ENCODE measurements at places on chromosomes 1 and 21.

DNA sequence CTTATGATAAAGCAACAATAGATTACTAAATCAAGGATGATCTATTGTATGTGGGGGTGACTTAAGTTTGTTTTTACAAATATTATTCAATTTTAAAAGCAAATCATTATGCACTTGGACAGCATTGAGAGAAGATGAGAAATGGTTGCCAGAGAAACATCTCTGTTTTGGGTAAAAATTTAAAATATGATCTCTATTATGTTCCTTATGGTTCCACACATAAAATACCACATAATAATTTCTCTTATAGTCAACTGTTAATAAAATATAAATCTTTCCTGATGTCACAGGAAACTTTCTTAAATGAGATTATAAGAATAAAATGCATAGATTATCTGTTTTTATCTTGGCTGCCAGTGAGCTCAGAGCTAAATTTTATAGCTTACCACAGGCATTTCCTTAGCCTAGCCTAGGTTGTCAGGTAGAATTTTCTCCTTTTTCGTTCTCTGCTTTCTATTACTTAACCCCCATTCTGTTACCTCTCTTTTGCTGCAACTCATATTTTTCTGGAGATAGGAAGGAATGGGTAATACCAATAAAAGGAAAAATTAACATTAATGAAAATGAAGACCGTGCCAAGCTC lies 109.7 kb downstream of the TGFB2 start:
- no peak for DNase-seq

DNA sequence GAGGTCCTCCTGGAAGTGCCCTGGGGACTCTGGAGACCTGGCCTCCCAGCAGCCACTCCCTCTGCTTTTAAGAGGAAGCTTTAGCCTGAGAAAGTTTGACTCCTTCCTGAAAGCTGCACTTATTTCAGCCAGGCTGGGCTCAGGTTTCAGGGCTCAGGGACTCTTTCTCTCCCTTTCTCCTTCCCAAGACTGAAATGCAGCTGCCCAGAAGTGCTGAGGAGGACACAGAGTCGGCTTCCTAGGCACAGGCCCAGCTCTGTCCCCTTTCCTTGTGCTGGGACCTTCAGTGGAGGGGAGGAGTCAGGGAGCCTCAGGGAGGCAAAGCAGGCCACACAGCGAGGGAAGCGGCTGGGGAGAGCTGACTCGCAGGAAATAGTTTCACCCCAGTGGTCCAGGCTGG lies 137.3 kb downstream of the NAV1 start:
- no peak for DNase-seq

DNA sequence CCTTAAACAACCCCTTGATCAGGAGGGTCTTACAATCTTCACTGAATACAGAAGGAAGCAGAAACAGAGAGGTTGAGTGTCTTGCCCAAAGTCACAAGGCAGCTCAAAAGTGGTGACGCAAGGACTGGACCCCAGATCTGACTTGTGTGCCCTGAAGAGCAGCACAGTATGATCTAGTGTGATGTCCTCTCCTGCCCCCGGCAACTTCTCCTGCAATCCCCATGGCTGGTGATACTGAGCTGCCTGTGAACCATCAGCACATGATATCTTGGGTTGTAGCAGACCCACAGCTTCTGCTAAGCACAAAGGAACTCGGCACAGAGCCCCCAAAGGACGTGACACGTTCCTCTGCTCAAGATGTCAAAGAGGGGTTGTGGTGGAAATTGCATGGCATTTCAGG lies 51.2 kb upstream of the EDN2 start:
- no peak for DNase-seq

DNA sequence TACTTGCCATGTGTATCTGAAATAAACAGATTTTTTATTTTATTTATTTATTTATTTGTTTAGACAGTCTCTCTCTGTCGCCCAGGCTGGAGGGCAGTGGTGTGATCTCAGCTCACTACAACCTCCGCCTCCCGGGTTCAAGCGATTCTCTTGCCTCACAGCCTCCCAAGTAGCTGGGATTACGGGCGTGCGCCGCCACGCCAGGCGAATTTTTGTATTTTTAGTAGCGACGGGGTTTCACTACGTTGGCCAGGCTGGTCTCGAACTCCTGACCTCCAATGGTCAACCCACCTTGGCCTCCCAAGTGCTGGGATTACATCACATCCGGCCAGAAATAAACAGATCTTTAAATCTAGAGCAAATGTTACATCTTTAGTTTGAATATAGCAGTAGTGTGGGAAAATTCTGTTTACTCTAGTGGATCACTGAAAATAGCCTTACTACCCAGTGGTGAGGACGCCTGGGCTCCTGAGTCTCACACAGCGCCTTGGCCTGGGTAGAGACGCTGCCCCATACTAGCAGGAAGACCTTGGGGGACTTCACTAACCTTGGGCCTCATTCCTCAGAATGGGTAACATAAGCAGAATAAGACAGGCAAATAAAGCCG lies 709 bp downstream of the GART start:
- no peak for DNase-seq

DNA sequence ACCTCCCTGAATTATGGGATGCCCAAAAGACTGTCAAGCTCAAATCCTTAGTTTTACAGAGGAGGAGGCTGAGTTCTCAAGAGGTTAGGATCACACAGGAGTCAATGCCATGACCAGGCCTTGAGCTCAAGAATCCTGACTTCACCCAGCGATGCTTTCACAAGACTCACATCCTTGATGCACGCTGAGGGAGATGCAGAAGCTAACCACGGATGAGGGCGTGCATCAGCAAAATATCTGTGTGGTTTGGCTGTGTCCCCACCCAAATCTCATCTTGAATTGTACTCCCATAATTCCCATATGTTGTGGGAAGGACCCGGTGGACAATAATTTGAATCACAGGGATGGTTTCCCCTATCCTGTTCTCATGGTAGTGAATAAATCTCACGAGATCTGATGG lies 133.2 kb downstream of the KCNJ6 start:
- DNase-seq: no peak

- no peak for DNase-seq
Observed at GRCh38 chr1:17976854-17977253, 130.7 kb upstream of the IGSF21 start.

DNA sequence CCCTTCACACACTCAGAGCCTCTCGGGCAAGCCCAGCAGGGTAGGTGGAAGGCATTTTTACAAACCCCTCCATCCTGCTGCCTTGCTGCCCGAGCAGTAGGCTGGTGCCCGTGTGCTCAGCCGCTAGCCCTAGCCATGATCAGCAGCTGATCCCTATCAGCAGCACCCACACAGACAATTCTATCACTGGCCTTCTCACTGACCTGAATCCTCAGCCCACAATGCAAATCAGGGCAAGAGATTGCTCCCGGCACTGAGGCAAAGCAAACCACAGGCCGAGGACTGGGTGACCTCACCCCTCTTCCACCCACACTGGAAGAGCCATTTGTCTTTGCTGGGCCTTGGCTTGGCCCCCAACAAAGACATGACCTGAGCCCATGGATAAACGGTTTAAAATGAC lies 895 bp upstream of the PDZK1 start:
- DNase-seq: no peak

DNA sequence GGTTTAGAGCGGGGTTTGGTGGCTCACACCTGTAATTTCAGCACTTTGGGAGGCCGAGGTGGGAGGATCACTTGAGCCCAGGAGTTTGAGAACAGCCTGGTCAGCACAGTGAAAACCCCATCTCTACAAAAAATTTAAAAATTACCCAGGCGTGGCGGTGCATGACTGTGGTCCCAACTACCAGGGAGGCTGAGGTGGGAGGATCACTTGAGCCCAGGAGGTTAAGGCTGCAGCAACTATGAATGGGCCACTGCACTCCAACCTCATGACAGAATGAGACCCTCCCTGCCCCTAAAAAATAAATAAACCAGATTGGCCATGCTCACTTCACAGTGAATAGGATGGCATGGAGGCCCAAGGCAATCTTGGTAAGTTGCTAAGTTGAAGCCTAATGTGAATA lies 168.9 kb downstream of the RHOU start:
- DNase-seq: no peak

DNA sequence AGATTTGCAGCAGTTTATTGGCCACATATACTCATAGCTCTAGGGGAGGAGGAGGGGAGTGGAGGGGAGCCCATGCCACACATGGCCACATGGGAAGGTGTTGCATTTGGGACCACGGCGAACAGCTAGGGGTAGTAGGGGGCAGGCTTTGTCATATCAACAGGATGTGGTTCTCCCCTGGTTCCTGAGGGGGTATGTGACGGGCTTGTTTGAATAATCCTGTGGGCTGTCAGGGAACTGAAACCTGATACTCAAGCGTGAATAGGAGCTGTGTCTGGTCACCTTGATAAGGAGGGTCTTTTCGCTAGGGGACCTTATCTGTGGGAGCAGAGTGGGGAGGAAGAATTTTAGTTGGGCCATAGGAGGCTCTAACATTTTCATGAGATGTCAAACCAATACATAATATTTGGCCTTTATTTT lies 264.7 kb downstream of the CTH start:
- DNase-seq: no peak

GRCh38 chr1:157992031-157992832 lies 1.2 kb upstream of the KIRREL1 start:
- DNase-seq: peak; percentile 48

DNA sequence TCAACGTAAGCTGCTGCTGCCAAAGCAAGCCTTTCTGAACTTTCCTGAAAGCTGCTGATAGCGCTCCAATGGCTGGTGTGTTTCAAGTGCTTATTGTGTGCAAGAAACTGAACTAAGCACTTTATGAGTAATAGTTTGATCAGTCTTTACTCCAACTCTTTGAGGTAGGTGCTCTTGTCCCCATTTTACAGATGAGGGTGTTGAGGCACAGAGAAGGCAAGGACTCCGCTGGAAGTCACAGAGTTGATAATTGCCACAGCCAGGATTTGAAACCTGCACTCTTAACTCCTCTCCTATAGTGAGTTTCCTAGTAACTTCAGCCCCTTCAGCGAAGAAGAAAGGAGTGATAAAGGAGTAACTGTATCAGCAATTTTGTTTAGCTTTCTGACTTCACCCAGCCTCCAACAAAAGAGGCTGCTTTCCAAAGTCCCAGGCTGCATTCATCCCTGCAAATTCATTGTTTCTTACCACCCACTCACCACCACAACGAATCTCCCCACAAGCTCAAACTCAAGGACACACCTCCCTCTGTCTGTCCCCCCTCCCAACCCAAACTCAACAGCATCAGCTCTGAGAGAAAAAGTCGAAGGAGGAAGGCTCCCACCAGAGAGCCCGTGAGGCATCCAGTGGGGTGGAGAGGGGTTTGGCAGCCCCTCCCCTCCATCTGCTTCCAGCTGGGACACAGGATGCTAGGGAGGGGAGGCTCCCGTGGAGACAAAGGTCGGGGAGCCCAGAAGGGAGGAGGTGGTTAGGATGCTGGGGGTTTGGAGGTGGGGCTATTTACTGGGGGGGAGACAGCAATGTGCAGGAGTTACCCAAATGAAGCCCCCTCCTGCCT lies 139.6 kb downstream of the NAV1 start:
- no peak for DNase-seq

DNA sequence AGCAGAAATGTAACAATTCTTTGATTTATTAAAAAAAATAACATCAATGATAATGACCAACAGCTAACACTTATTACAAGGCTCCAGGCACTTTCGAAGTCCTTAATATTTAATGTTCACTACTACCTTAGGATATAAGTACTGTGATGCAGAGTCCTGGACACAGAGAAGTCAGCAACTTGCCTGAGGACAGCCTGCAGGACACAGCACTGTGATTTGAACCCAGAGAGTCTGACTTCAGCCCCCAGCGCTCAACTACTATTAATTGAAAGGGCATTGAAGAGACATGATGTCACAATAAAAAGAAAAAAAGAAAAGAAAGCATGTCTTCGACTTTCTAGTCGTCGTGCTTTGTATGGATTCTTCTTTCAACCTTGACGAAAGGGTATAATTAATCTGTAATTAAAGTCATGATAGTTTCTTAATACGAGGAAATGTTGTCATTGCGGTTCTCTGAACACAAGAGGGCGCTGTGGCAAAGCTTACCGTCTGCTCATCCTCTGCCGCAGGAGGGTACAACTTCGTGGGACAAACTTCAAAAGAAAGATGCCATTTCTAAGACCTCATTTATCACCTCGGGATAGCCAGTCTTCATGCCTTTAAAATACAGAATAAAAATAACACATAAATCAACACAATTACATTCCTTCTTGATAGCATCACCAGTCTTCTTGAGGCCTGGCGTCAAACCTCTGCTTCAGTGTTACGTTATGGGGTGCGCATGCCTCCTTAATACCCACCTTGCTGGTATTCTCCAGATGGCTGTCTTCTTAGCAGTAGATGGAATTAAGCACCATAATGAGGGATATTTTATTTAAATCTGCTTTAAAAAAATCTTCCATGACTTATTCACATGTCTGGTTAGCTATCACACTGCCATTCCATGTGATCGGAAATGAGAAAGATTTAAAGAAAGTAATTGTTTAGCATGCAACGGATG lies 240.1 kb downstream of the DISC1 start:
- peak; percentile 31 for DNase-seq

DNA sequence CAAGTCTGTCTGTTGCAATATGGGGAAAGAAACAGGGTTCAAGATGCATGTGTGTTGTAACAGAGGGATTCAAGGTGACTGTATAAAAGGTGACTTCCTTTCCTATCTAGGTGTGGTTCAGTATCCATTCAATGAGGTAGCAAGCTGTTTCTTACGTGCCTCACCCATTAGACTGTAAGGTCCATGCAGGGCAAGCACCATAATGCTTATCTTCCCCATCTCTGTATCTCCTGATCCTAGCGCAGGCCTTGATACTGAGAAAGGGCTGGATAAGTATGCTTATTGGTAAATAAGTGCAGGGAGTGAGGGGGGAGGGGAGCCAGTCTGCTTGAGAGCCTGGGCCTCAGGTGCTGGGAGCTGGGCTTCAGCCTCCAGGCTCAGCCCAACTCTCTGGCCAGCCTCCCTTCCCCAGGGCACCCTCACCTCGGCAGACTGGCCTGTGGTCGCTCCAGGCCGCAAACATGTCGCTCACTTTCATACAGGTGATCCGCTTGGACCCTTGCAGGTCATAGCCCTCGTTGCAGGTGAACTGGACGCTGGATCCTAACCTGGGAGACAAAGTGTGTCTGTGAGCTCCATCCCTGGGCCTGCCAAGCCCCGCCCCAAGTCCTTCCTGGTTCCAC lies 44.5 kb upstream of the HMGB4 start:
- DNase-seq: no peak

- no peak for DNase-seq
Observed at GRCh38 chr1:9912264-9912936, 2.3 kb upstream of the CTNNBIP1 start.

- DNase-seq: no peak
Observed at GRCh38 chr21:42159560-42160110, 59.3 kb upstream of the ABCG1 start.

- peak; percentile 75 for DNase-seq
Observed at GRCh38 chr1:6962478-6962995, 177.3 kb downstream of the CAMTA1 start.

- peak; percentile 32 for DNase-seq
Observed at GRCh38 chr1:41791667-41792484, 126.8 kb downstream of the HIVEP3 start.
